ENCODE measurements at places on chromosomes 5 and 9.
A peak's percentile ranks its signal among the peaks of the same experiment; 100 is the strongest.

DNA sequence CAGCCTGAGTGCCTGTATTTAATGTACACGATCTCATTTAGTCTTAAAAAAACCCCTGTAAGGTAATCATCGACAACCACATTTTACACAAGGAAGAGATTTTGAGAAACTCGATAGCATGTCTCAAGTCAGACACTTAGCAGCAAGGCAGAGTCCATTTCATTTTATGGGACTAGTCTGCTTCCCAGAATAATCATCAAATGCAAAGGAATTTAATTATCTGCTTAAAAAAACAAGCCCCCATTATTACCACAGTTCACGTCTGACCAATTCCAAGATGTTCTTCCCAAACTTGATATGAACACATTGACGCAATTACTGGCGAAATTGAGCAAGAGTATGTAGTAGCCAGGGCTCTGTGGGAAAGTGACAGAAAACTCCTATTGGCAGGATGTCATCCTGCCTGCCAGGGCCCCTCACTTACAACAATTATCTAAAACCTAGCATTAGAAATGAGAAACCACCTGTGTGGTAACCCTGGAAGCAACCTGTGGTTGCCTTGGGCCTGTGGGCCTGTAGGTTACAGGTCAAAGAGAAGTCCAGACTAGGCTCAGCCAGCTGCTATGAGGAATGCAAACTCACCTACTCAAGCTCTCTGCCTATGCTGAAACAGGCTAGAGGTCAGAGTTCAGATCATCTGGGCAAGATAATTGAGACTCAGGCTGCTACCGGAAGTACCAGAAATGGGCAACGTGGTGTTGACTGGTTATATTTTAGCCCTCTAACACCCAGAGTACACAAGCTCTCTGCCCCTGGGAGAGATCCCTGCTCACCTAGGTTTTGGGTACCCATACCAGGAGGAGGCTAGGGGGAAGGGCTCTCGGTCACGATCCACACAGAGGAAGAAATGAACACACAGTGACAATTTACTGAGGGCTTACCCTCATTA is 1.6 kb downstream of the B4GALT1 start:
- peak; percentile 45 for DNase-seq

DNA sequence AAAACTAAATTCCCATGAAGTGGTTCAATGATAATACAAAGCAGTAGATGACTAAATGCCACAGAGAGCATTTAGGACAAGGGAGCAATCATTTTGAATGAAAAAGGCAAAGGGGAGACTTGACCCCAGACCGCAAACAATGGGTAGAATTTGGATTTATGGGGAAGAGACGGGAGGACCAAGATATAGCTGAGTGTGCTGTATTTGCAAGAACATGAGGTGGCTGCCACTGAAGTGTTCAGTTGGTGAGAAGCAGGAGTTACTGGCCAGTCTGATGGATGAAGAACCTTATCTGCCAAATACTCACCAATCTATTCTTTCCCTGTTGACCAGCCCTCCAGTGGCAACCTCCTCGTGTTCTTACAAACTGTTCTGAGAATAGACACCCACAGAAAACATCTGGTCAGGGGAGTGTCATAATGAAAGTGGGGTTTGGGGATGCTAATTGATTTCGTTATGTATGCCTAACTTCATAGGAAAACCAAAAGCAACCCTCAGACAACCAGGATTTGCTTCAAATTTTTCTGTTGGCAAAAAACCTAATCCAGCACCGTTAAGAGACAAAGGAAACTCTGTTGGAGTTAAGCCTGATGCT is 19.8 kb downstream of the TDRD7 start:
- no peak for DNase-seq

DNA sequence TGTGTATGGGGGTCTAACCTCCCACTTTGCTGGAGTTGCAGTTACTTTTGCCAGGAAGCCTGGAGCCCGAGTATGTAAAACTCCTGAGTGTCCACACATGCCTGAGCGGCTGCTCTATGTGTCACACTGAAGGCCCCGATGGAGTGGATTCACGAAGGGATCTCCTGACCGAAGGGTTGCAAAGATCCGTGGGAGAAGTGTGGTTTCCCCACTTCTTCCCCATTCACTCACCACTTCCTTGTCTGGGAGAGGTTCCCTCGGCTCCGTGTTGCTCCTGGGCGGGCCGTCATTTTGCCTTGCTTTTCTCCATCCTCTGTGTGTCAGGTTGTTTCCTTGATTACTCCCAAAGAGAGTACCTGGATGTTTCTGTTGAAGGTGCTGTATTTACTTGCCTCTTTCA is 16.2 kb upstream of the IL3 start:
- no peak for DNase-seq

DNA sequence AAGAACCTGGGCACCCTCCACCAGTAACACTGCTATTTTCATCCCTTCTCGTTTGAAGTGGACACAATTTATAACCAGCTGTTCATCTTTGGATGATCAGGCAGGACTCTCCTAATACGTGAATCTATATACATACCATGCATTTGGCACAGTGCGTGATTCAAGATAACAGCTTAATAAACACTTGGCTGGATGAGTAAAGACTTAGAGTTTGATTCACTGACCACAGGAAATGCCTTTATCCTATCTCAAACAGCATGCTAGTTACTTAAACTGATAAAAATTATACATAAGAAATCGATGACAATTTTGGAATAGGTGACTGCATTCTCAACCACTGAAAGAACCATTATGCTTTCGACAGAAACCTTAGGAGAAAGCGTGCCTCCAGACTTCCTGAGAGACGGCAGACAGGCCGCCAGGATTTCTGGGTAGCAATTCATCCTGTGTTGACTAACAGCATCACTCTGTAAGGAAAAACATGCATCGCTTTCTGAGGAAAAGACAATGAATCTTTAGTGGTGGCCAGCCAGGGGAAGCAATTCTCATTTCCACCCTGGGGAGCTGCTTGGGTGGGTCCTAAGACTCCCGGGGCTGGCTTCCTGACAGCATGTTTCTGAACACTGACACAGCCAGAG is 9.7 kb downstream of the MRPL36 start:
- DNase-seq = peak; percentile 49

- no peak for DNase-seq
Measured at GRCh38 chr9:133303266-133304157, 28.5 kb upstream of the ABO start.

- no peak for DNase-seq
Measured at GRCh38 chr9:68595868-68596267, 55.2 kb upstream of the TMEM252 start.

GRCh38 chr9:98766586-98766985 is 29.8 kb downstream of the ANKS6 start:
- DNase-seq = no peak

- DNase-seq = no peak
Measured at GRCh38 chr5:135013445-135013844, 20.6 kb downstream of the PITX1 start.

- DNase-seq = no peak
Measured at GRCh38 chr9:97413462-97413861, 1.6 kb downstream of the TDRD7 start.

DNA sequence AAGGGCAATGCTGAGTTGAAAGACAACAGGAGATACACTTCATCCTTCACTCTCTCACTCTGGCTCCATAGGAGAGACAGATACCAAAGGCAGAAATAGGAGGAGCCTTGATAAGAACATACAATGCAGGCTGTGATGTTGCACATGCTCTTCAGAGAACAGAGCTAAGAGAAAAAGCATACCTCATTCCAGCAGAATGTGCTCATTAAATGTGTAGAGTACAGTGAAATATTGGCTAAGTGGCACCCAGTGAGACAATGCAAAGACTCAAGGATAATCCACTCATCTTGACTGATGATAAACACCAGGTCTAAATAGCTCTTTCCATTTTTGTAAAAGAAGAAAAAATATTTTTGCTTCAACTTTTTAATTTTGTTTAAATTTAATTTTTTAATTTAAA is 139.7 kb downstream of the OR2K2 start:
- DNase-seq = no peak

- no peak for DNase-seq
Measured at GRCh38 chr9:966870-967269, 9.6 kb upstream of the DMRT3 start.

DNA sequence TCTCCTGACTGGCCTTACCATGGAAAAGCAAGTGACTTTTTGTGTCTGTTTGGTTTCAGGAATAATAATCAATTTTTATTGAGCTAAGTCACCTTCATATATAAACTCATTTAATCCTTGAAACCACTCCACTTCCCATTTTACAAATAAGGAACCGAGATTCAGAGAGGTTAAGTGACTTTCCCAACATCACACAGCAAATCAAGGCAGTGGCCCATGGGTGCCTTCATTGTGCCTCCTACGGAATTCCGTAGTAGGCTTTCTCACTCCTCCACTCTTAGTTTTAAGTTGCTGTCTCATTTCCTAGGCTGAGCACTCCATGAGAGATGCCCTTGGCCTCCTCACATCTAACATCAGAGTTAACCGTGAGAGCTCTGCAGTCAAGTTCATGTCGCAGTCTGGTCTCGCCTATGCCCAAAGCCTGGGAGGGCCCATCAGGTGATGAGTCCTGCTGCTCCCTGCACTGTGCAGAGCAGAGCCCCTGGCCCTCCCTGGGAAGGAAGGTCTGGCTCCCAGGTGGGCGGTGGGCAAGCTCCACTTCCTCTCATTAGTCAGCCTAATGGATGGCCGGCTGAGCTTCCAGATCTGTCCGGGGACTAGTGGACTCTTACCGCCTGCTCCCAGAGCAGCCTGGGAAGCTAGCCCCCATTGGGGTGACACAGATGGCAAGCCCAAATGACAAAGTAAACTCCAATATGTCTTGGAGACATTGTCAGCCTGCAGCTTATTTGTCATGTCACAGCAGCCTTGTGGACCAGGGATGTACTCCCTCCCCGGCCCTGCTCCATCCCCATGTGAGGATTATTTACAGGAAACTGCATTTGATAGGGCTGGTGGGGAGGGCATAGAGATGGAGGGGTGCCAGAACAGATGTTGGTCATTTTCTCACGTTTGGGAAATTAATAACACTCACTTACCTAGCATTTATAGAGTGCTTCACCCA is 123.4 kb downstream of the MVB12B start:
- no peak for DNase-seq

- no peak for DNase-seq
Measured at GRCh38 chr9:109922617-109923470, 142.8 kb downstream of the PALM2AKAP2 start.

DNA sequence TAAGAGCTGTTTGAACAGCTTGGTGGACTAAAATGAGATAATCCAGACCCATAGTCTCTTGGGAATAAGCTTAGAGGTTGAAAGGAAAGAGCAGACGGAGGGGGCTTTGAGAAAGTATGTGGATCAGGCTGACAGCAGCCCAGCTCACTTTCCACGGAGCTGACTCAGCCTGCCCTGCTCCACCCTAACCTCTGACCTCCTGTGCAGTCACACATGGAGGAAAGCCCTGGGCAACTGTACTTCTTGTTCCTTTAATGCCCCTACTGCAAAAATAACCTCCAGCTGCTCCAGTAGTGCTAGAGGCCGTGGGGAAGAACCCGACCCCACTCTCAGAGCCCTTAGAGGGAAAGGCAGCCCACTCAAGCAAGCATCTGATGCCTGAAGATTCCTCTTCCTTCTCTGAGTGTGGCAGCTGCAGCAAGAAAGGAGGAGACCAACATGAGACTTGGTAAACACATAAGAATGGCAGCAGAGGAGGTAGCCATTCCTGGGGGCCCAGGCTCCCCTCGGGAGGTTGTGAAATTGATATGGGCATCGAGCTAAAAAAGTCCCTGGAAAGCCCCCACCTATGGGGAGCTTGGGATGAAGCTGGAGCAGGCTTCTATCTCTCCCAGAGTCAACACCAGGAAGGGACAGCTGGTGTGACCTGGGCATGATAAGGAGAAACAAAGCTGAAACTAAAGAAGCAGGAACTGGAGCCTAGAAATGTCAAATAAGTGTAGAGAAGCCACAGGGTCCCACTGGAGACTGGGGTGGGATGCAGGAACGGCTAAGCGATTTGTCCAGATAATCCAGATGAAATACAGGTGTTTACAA is 204.3 kb downstream of the PIK3R1 start:
- peak; percentile 13 for DNase-seq

DNA sequence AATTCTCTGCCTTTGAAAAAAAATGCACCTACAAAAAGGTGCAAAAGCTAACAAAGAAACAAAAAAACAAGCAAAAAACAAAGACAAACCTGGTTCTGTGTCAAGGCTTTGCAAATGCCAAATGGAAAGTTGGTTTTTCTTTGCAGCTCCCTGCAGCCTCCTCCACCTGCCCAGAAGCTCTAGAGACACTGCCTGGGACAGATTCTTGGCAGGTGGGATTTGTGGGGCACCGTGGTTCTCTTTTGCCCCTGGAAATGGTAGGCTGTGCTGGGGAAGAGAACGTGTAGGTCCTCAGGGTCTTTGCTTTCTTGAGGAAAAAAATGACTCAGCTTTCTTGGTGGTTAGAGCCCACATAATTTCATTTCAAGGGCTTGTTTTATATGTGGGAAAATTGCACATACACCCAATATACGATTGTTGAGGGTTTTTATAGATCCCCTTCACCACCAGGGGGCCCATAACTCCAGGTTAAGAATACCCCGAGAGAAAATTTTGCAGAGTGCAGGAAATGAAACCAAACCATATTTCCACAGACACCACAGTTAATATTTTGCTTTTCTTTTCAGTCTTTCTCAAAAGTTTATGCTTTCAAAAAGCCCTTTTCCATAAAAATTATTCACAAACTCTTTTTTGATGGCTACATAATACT is 58.7 kb downstream of the NXNL2 start:
- peak; percentile 73 for DNase-seq

- no peak for DNase-seq
Measured at GRCh38 chr9:134774410-134774809, 106.2 kb upstream of the FCN2 start.

DNA sequence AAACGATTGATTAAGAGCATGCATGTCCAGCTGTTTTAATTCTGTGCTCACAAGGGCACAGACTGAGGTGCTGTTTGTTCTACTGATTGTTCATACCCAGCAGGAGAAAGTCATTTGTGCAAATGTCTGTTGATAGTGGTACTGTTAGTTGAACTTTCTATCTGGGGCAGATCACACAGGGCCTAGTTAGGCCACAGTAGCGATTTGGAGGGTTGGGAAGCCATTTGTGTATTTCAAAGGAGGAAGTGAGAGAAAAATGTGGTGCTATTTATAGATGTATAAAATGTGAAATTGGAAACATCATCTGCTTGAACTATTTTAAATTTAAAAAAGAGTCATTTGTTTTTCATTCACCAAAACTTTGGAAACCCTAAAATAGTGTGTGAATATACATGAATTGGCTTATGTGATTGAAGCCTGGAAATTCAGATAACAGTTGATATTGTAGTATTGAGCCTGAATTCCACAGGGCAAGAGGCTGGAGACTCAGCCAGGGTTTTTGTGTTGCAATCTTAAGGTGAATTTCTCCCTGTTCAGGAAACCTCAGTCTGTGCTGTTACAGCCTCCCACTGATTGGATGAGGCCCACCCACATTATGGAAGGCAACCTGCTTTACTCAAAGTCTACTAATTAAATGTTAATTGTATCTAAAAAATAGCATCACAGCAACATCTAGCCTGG is 162.0 kb upstream of the CDKN2B start:
- DNase-seq = no peak

DNA sequence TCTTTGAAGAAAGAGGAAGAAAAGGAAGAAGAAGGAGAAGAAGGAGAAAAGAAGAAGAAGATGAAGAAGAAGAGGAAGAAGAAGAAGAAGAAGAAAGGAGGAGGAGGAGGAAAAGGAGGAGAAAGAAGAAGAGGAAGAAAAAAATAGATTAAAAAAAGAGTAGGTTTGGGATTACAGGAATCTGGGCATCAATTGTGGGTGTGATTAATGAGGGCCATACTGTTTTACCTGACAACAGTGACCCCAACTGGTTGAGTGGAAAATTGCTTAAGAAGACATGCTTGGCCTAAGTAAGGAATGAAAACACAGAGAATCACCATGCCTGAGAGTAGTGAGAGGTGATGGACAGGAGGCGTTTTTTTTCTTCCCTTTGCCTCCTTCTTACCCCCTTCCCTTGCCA is 114.6 kb downstream of the FAM170A start:
- peak; percentile 6 for DNase-seq

GRCh38 chr9:89453452-89453851 is 44.5 kb downstream of the SEMA4D start:
- no peak for DNase-seq

All from AG08395 (cell line).